Fibroblast of the aortic adventitia (primary cell): ENCODE measurements at places on chromosomes 3 and 15.

- peak; percentile 82 for DNase-seq
Measured at GRCh38 chr3:131221731-131222130, 159.8 kb upstream of the NUDT16 start.

GRCh38 chr3:188595890-188596376 is 442.0 kb downstream of the LPP start:
- DNase-seq = peak; percentile 67

DNA sequence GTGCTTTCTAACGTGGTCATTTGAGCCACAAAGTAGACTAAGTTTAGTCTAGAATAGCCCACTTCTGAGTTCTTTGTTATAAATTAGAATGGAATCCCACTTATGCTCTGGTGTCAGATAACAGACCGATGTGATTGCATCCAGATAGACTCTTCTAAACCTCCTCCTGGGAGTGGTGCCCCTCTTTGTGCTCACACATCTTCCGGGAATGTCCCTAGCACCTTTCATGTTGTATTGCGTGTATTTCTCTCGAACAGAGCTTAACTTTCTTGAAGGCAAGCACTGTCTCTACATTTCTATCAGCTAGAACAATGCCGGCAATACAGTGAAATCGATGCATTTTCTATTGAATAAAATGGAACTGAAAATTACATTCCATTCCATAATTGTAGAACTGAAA is 23.0 kb downstream of the CP start:
- DNase-seq = peak; percentile 22

- DNase-seq = no peak
Measured at GRCh38 chr3:134624537-134625287, 26.1 kb downstream of the KY start.

GRCh38 chr15:58556541-58556940 is 124.8 kb downstream of the LIPC start:
- DNase-seq = no peak

- DNase-seq = peak; percentile 20
Measured at GRCh38 chr15:69576035-69576526, 123.5 kb downstream of the RPLP1 start.

DNA sequence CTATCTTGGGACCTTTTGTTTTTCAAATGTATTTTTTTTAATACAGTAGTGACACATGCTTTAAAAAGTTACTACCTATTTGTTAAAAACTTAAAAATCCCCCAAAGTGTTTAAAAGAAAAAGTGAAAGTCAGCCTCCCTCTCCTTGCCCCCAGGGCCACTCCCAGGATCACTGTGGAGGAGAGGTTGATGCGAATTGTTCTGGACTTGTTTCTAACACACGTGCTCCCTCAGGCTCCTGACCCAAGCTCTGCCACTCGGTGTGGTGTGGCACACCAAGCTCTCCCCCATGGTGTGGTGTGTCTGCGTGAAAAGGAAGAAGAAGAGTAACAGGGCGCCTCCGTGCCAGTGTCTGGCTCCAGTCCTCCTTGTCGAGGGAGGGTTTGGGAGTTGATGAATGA is 93.5 kb downstream of the CHCHD6 start:
- DNase-seq = no peak

DNA sequence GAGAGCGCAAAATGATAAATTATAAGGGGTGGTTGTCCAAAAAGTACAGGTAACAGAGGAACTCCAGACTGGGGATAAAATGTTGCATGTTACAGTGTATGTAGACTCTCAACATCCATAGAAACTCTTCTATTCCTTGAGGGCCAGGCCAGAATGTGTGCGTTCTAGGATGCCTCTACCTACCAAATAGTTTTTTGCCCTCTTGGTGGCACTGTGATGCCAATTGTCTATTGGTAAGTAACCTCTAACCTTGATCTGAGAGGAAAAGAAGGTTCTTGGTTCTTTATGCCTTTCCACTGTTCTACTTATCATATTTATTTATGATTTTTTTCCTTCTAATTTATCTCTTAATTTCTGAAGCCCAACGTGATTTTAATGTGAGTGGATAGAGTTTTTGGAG is 424.6 kb downstream of the GRM7 start:
- DNase-seq = no peak

DNA sequence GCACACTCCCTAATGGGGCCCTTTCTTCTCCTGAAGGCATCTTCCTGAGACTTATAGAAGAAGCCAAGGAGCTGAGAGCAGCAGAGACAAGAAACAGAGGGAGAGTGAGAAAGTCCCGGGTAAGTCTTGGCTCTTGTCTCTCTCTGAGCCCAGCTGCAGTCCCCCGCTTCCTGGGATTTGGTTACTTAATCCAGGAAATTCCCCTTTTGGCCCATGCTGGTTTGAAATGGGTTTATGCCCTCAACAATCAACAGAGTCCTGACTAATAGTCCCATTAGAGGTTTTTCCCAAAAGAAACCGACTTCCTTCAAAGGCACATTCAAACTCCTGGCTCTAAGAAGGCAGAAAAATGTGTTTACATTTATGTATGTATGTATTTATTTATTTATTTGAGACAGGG is 22.0 kb downstream of the TMEM158 start:
- peak; percentile 93 for DNase-seq

DNA sequence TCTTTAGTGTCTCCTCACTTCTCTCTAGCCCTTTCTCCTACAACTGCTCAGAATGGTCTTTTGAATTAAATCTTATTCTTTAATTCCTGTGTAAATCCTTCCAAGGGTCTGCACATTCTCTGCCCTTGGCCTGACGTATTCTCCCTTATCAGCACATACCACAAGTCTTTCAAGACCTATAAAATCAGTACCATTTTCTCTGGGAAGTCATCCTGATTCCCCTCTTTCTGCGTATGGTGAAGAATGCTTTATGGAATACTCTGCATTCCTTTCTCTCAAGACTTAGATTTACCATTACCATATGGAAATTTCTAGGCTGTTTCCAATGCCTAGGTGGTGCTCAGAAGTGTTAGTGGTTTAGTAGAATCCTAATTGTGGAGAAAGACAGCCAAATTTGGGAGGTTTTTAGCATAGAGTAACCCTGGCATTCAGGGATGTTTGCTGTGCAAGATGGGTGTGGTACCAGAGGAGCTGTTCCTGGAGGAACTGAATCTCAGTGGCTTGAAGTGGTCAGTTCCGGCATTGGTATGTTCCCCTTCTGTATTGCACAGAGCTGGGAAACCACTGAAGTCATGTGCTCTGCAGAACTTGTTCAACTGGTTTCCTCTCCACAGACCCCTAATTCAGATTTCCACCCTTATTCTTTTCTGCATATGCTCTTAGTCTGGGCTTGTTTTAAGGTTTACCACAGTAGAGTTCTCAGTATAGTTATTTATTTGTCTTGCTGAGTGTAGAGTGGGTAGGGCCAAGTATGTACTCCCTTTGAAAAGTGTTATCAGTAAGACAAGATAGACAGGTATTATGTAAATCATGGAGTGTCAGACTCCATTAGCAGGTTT is 24.5 kb downstream of the IQGAP1 start:
- DNase-seq = peak; percentile 90

GRCh38 chr3:4061783-4062360 is 241.3 kb upstream of the SETMAR start:
- no peak for DNase-seq

- DNase-seq = peak; percentile 11
Measured at GRCh38 chr3:48885753-48886152, 12.9 kb downstream of the SLC25A20 start.

- DNase-seq = no peak
Measured at GRCh38 chr3:36312351-36312750, 68.0 kb upstream of the STAC start.

- DNase-seq = no peak
Measured at GRCh38 chr3:98457543-98457942, 5.5 kb upstream of the OR5K1 start.

- no peak for DNase-seq
Measured at GRCh38 chr3:16375891-16376290, 110.9 kb downstream of the OXNAD1 start.

GRCh38 chr15:88882785-88883184 is 12.6 kb downstream of the HAPLN3 start:
- peak; percentile 25 for DNase-seq

DNA sequence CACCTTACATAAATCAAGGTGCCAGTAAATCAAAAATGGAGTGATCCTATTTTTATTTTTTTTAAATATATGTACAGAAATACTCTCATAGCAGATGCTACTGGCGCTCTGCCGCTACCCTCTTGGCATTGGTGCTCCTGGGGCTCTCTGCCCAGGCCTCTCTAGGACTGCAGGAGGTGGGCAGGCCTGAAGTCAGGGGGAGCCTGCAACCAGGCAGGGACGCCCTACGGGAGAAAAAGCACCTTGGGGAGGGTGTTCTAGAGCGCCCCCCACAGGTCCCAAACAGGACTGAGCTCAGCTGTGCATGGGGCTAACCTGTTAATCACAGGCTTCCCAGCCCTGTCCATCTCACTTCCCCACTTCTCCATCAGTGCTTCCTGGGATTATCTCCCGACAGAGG is 192.5 kb downstream of the SHQ1 start:
- no peak for DNase-seq

DNA sequence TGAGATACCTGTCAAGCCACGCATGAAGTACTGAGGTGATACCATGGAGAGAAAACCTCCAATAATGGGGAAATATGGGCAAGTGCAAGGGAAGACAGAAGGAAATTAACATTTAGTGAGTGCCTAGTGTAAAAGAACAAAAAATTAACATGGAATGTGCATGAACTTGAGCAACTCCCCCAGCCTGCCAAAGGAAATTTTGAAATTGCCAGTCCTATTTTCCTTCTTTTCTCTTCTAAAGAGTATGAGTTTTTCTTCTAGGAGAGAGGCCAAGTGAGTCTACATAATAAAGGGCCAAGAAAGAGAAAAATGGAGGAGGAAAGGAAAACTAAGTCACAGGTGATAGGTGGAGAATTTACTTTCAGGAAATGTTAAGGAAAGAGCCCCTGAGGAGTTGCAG is 602.4 kb upstream of the MDFIC2 start:
- DNase-seq = peak; percentile 40

- peak; percentile 51 for DNase-seq
Measured at GRCh38 chr3:139519998-139520737, 19.4 kb downstream of the RBP1 start.

DNA sequence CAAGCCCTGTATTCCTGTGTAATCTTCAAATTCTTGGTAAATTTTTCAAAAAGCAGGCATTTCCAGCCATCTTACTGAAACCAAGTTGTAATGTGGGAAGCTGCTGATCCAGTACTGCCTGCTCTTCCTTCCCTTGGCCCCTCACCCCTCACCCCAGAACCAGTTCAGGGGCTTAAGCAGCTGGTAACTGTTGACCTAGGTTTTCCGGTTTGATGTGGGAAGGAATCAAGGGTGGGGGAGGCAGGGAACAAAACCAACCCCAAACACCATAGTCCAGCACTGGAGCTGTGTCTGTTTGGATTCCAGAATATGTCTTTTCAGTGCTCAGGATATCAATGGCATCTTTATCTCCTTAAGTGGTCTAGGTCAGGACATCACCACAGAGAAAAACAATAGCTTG is 26.7 kb downstream of the SNX1 start:
- DNase-seq = no peak

- DNase-seq = peak; percentile 2
Measured at GRCh38 chr3:39249453-39250115, 30.3 kb downstream of the CX3CR1 start.
